Brain (organoid and tissue), 16 donors: ENCODE measurements at places on chromosomes 12 and 14. TPM values are rescaled to one million over a fixed set of nuclear protein-coding genes. Genes with fewer than 3 reads are reported as not detected.

CLEC6A gene
- polyA plus RNA-seq: not detected

NUAK1 gene
- 11.5 TPM for polyA plus RNA-seq

DICER1 gene
- 5.9 TPM for polyA plus RNA-seq

CMA1 gene
- polyA plus RNA-seq: not detected

RNASE3 gene
- not detected for polyA plus RNA-seq

TAS2R30 gene
- not detected for polyA plus RNA-seq
